Cortex of kidney (tissue), 1 donor: ENCODE measurements at places on chromosomes 4 and X.

DNA sequence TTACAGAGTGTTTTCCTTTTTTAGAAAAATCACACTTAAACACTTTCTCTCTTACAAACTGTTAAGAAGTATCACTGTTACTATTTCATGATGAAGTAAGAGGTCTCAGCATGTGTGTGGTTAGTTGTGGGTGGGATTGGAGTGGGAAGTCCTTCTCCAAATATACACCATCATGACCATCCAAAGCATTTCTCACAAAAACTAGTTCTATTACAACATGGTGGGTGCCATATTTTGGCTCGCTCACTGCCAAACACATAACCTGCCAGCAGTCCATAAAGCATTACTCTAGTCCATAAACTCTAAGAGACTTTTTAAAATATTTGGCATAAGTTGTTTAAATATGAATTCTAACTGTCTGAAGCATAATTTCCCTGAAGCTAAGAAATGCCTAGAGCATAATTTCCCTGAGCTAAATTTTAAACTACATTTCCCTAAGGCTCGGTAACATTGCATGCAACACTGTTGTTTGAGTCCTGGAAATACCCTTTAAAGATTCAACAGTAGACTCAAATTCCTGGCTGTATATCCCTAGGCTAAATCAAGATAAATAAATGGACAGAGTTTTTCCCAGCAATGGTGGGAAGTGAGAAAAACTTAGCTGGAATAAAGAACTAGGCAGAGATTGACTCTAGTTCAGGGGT lies 415.0 kb upstream of the INTU start:
- DNase-seq, result no peak

GRCh38 chrX:2523911-2524310 lies 23.1 kb upstream of the DHRSX start:
- DNase-seq, result no peak

DNA sequence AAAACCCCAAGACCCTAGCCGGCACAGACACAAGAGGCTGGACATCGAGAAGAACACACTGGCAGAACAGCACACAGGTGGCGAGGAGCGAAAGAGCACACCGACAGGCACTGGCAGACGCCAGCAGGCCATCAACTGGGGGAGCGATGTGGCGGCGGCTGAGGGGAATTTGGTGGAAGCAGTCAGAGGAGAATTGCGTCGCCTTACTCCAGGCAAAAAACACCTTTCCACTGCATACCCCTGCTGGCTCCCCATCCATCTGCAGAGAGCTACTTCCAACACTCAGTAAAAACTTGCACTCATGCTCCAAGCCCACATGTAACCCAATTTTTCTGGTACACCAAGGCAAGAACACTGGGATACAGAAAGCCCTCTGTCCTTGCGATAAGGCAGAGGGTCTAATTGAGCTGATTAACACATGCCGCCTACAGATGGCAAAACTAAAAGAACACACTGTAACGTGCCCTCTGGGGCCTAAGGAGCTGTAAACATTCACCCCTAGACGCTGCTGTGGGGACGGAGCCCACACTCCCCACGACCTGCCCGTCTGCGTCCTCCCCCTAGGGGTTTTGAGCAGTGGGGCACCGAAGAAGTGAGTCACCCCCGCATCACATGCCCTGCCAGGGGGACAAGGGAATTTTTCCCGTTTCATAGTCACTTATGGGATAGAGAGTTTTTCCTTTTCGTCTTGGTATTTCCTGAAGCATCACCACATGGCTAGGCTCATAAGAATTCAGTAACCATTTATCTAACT lies 262.3 kb downstream of the KCTD8 start:
- DNase-seq, result no peak

GRCh38 chr4:114077610-114078009 lies 98.2 kb upstream of the ARSJ start:
- no peak for DNase-seq

DNA sequence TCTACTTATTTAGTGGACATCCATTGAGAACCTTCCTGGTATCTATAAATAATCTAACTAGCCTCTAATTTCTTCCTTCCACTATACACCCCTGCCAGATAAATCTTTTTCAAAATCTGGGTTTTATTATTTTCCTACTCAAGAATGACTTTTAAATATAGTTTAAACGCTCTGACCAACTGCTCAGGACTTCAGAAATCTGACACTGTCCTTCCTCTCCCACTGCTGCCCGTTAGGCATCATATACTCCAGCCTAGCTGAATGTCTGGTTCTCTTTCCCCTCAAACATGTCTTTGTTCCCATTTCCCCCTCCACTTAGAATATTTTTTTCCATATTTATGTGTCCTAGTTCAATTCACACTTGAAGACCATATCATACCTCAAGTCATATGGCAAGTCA lies 35.2 kb upstream of the CBLL2 start:
- DNase-seq, result no peak
